CD4-positive, alpha-beta T cell treated with Interleukin-1 beta for 1 hour (primary cell): ENCODE measurements at places on chromosomes 16 and 17.

DNA sequence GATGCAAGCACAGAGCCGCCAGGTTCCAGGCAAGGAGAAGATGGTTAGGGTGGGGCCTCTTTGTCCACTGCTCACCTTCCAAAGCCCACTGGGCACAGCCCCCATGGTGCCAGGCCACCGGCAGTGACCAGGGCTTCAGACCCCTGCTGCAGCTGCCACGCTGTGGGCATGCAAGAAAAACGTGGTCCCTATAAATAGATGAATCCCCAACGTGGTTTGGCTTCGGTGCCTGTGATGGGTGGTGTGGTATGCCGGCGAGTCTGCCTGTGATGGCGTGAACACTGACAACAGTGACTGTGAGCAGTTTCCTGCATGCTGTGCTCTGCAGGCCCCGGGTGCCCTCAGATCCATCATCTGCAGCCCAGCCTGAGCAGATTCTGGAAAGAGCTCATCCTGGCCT lies 36.6 kb downstream of the RAB11FIP4 start:
- DNase-seq, result no peak

GRCh38 chr17:78019367-78019975 lies 61.0 kb downstream of the TNRC6C start:
- DNase-seq, result peak; percentile 39

GRCh38 chr17:56045872-56046271 lies 107.4 kb upstream of the ANKFN1 start:
- DNase-seq, result no peak

- peak; percentile 47 for DNase-seq
These were observed 24.9 kb upstream of the RFFL start for GRCh38 chr17:35088356-35088880.

DNA sequence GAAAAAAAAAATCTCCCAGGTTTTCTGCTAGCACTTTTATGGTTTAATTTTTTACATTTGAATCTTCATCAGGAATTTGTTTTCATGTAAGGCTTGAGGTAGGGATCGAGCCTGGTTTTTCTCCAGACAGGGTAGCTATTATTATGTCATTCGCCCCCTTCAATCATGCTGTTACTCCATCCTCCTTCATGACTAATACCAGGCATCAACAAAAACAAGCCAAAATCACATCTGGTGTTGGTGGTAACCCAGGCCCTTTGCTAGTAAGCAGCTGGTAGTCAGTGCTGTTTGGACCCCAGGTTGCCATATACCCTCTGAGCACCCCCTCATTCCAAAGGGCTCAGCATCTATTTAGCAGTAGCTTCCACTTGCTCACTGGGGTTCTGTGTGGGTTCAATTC lies 29.5 kb downstream of the DRC3 start:
- no peak for DNase-seq
